Iris pigment epithelial cell (primary cell): ENCODE measurements at places on chromosomes 7 and 10.
A peak's percentile ranks its signal among the peaks of the same experiment; 100 is the strongest.

- DNase-seq: no peak
These were observed 148.9 kb downstream of the ARID5B start for GRCh38 chr10:62050346-62050892.

DNA sequence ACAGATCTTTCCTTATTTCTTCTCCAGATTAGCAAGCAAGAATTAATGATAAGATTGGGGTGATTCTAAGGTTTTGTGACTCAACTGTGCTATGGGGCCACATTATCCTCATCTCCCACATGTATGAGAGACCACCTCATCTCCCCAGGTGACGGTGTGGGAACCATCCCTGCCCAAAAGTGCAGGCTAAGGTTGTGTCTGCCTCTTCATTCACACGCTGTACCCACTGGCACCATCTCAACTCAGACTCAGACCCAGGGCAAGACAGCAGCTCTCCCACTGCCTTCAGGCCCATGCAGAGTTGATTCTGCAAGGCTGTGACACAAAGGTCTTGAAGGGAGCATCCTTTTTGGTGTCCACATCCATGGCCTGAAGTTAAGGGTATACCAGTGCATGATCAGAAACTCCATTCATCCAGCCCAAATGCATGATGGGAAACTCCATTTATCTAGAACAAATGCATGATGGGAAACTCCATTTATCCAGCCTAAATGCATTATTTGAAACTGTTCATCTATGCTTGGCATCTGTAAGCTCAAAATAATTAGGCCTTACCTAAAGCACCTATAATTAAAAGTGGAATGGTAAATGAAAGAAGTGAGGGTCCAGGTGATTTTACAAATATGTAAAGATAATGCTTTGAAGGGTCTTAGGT, 99.4 kb downstream of the TCERG1L start:
- no peak for DNase-seq

DNA sequence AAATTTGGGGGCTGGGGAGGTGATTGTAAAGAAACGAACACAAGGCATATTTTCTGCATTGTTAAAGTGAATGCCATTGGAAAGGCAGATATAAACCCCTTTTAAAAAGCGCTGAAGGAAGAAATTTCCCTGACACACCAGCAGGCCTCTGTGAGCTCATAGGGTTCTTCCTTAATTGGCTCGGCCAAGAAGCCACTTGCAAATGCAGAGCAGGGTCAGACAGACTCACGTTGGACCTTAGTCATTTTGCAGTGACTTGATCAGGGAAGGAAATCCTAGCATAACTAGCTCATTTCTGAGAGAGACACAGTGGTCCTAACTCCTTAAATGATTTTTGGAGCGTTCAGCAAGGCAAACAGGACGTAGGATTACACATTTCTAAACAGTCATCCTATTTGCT, 1461.4 kb downstream of the GATA3 start:
- DNase-seq: no peak

DNA sequence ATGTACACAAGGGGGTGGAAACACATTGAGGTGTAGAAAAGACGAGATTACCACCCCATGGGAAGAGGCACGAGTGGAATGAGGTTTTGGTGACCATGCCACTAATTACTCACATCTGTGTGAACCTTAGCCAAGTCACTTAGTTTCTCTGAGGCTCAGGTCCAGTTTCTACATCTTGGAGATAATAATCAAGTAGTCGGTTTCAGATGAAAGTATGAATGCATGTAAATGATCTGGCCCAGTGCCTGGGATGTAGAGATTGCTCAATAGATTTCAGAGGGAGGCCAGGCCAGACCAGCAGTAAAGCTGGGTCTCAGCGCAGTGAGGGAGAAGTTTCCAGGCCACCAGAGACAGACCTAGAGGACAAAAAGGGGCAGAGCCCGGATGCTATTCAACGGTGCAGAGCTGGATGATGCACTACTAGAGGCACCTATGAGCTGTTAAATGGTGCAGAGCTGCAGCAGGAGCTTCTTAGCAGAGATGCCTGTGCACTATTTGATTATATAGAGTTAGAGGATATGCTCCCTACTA, 725.1 kb downstream of the GRID1 start:
- DNase-seq: peak; percentile 8

DNA sequence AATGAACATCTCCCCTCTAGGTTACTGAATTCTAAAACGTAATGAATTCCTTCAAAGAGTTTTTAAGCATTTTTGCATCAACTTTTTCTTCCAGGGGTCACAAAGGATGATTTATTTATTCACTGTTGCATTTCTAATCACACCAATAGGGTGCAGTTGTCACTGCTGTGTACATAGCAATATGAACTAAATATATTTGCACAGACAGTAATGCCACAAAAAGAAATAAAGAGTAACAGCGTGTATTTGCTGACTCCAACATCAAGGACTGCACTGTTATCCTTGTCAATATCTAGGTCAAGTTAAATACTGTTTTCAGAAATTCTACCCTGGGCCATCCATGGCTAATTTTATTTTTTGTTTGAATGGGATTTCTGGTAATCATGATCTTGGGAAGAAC, 138.0 kb downstream of the FRMD4A start:
- no peak for DNase-seq

- no peak for DNase-seq
These were observed 91.5 kb downstream of the VPS41 start for GRCh38 chr7:38817526-38817925.

DNA sequence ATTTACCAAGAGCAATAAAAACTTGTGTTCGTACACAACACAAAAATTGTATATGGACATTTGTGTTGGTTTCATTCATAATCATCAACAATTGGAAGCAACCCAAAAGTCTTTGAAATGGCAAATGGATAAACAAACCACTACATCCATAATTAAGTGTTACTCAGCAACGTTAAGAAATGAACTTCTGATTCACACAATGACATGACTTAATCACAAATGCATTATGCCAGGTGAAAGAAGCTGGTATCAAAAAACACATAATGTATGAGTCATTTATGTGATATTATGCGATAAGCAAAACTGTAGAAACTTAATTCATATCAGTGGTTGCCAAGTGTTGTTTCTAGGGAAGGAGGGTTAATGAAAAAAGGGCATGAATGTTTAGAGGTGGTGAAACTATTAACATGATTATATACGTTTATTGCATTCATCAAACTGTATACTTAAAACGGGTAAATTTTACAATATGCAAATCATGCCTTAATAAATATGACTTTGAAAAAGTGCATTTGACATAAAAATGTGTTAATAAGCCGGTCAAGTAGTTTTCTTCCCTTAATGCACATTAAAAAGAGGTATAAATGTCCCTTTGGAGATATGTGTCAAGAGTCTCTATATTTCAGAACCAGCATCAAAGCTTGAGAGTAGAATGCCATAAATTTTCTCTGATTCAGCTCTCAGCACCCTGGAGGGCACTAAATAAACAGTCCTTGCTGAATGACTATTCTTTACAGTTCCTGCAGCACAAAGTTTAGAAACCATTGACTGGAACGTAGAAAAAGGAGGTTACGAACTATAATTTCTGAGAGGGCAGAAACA, 84.8 kb upstream of the GRM3 start:
- DNase-seq: no peak

DNA sequence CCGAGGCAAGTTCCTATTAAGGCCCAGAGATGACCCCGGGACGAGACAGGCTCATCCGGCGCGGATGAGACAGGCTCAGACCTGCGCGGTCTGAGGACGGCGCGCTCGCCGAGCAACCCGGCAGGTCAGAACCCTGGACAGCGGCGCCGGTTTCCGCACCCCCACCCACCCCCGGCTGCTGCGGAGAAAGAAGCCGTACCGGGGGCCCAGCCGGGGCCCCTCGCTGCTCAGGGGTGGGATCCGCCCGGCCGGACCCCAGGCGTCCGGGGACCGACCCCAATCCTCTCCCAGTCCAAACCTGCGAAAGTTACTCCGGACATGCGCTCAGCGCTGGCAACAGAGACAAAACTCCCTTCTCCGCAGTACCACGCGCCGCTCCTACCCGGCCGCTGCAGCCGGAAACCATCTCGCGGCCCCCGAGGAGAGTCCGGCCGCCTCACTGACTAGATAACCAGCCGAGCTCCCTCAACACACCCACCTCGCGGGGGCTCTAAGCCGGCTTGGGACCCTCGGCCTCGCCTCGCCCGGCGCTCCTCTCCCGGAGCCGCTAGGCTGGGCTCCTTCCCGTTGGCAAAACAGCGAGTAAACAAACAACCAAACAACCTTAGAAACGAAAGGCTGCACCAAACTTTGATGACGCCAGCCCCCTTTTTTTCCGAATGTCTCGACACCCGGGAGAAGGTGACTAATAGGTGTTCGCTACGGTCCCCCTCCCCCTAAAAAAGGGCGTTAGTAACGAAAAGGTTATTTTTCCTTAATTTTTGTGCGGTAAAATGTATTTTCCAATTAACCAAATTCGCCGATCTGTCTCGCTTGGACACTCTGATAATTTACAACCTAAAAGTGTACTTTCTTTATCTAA, 2.3 kb upstream of the DRGX start:
- DNase-seq: peak; percentile 42

- no peak for DNase-seq
These were observed 15.1 kb upstream of the ELN start for GRCh38 chr7:74012842-74013249.

DNA sequence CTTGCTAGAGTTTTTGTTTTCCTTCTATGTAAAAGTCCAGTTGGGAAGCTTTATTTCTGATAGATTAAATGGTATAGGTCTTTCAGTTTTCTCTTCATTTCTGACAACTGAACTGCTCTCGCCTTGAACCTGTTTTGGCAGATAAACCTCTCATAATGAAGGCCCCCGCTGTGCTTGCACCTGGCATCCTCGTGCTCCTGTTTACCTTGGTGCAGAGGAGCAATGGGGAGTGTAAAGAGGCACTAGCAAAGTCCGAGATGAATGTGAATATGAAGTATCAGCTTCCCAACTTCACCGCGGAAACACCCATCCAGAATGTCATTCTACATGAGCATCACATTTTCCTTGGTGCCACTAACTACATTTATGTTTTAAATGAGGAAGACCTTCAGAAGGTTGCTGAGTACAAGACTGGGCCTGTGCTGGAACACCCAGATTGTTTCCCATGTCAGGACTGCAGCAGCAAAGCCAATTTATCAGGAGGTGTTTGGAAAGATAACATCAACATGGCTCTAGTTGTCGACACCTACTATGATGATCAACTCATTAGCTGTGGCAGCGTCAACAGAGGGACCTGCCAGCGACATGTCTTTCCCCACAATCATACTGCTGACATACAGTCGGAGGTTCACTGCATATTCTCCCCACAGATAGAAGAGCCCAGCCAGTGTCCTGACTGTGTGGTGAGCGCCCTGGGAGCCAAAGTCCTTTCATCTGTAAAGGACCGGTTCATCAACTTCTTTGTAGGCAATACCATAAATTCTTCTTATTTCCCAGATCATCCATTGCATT, 27.1 kb downstream of the MET start:
- DNase-seq: no peak

GRCh38 chr7:158702944-158703343, 1.7 kb downstream of the NCAPG2 start:
- no peak for DNase-seq

DNA sequence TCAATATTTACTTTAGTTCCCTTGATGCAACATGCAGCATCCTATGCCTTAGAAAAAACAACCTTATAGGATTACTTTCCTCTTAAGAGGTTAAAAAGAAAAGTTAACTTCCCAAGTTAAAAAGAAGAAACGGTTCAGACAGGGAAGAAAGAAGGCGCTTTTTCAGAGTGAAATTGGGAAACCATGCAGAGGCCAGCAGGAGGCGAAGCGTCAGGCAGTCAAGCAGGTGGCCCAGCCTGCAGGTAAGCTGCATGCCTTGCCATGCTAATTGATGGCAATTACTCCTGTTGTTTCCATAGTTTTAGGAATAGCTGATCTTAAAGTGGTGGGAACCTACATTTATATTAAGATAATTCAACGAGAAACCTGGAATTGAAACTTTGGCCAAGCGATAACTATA, 302.6 kb upstream of the SP4 start:
- DNase-seq: no peak

DNA sequence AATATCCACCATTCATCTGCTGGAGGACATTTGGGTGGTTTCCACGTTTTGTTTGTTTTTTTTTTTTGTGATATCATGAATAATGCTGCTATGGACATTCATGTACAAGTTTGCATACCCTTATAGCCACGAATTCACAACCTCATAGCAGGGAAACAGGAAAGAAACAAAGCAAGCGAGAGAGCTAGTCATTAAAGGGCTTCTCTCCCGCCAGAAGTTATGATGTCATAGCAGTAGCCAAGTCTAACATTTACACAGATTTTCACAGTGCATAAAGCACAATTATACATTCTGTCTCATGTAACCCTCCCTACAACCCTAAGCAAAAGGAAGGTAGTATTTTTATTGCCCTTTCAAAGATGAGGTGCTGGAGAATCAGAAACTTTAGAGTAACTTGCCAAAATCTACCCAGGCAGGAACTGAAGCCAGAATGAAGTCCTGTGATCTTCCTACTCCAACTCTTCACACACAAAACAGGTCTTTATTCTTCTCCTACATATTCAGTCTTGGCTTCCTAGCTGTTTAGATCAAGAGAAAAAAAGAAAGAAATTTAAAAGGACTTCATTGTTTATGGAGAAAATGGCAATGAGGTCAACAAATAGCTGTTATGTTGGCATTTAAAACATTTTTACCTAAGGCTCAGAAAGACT, 33.9 kb upstream of the GPAM start:
- no peak for DNase-seq
